Vagina (tissue), 2 donors: ENCODE measurements at places on chromosomes 4 and X.
A peak's percentile ranks its signal among the peaks of the same experiment; 100 is the strongest.

- no peak for DNase-seq
Measured at GRCh38 chr4:53974561-53974960, 89.8 kb downstream of the CHIC2 start.

DNA sequence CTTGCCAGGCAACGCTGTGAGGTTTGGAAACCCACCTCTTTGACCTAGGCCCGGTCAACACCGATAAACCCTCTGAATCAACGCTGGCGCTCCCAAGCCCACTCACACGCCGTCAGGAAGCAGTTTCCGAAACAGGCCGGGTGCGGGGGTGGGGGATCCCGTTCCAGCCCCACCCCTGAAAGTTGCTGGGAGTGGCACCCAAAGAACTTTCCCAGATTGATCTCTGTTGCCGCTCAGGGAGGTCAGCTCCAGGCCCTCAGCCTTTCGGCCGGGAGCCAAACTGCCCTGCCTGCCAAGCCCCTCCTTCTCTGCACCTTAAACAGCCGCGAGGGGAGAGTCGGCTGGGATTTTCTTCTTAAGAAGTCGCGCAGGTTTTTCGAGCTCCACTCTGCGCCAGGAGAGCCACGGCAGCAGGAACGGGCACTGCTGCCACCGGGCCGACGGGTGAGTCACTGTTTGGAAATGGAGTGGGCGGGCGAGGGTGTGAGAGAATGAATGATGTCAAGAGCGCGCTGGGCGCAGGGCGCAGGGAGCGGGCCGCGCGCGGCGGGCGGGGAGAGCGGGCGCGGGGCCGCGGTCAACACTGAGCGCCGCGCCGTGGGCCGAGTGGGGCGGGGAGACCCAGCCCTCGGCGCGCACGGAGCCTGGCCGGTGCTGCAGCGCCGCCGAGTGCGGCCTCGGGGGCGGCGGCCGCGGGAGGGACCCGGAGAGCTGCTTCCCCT lies at the start of gene SGMS2:
Gene SGMS2 (plus strand): TSS at position 583 of the 722 bp plus-strand sequence. CDS start 70,622 bp downstream, outside the sequence.
- peak; percentile 92 for DNase-seq

DNA sequence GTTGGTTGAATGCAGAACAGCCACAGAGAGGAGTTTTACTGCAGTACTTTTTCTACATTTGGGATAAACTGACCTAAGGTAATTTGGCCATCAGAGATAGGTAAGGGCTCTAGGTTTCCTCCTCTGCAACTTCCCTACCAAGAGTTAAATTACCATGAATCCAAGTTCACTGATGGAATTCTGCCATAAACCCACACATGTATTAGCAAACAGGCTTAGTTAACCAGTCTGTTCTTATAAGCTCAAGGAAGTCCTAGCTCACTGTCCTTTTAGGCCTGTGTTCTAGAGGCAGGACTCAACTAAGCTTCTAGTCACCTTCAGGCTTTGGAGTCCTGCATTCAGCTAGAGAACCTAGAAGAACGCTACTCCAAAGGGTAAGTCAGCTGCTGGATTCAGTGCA lies 4.0 kb downstream of the FAM114A1 start:
- no peak for DNase-seq

- no peak for DNase-seq
Measured at GRCh38 chr4:89193843-89194242, 82.5 kb downstream of the TIGD2 start.

DNA sequence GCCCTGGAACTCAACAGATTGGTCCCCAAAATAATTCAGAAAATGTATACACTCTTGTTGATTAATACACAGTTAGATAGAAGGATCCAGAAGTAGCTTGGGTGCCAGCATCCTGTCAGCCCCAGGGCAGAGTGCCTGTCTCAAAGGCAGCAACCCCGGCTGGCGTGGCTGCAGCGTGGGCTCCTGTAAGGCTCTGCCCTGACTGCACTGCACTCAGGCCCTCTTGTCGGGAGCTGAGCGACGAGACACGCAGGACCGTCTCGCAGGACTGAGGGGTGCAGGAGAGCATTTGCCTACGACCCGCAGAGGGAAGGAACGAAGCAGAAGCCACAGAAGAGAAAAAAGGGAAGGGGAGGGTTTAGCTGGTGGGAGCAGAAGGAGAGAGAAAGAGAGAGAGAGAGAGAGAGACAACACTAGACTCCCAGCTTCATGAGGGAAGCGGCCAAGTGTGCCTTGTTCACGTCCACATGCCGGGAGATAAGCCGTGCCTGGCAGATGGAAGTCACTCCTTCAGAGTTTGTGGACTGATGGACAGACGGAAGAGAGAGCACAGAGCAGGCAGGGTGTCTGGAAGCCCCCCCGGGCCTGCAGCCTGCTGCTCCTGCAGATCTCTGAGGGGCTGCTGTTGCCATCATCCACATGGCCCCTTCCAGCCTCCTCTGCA lies 38.7 kb upstream of the HELT start:
- DNase-seq = no peak

DNA sequence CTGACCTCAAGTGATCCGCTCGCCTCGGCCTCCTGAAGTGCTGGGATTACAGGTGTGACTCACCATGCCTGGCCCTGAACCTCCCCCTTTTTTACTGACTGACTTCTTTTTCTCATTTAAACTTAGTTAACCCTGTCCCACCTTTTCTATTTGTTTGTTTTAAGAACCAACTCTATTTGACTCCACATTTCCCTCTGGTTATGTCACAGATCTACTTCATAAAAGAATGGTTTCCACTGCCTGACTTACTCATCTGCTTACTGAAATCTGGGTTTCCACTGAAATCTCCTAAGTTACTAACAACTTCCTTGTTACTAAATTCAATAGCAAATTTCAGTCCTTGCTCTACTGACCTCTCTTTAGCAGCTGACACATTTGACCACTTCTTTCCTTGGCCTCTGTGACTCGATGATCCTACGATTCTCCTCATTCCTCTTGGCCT lies 28.0 kb upstream of the NSUN7 start:
- no peak for DNase-seq

GRCh38 chr4:7632971-7633370 lies 198.2 kb upstream of the PSAPL1 start:
- DNase-seq = no peak

GRCh38 chr4:187732524-187732923 lies 263.0 kb upstream of the ZFP42 start:
- no peak for DNase-seq

DNA sequence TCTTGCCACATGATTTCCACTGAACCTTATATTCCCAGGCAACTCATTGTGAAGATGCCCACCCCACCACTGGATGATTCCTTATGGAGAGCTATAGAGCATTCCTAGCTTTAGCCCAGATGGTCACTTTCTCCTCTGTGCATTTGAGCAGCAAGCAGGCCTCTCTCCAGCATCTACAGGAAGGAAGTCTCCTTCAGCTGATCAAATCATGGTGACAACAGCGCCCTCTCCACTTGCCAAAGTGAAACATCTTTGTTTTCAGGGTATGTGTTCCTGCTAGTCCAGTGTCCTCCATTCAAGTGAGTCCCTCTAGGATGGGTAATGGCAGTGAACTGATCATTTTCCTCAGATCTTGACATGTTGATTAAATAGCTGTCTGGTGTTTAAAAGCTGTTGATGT lies 10.9 kb upstream of the SYTL5 start:
- no peak for DNase-seq

DNA sequence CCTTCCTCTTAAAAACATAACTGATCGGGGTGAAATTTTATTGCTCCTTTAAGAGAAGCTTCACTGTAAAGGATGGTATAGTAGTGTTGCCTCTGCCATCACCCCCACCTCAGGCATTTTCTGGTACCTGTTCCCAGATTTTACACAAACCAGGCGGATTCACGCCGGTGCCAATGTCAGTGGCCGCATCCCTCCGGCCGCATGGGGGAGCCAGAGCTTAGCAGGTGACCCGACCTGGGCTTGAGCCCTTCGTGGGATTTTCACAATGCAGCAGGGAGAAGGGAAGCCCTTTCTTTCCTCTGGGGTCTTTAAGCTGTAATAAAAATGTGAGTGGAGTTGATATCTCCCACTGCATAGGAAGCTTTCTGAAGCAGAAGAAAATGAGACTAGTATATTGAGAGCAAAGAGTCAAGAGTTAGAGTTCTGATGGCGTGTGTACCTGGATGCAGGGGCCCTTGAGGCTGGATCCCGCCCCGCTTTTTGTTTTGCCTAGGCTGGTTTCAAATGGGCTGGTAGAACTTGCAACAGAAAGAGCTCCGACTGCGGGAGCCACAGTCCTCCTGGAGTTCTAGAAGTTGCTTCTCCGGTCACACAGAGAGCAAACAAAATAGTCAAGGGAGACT lies 59.4 kb downstream of the POLR2B start:
- DNase-seq = no peak

DNA sequence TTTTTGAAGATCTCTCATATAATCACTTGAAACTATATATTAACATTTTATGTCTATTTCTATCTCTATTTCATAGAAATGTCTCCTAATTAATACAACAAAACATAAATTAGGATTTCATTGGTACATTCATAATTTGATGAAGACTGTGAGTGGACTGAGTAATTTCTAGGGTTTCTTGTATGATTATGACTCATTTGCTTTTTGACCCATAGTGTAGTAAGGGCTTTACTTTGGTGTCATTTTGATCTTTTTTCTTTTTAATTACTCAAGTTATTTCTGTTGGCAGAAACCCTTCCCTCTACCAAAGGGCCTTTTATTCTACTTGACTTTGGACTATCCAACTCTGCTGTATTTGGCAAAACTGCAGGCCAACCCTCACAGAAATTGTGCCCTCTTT lies 207.9 kb upstream of the MAGEB16 start:
- no peak for DNase-seq

GRCh38 chr4:120293341-120293740 lies 226.7 kb upstream of the MAD2L1 start:
- DNase-seq = no peak

DNA sequence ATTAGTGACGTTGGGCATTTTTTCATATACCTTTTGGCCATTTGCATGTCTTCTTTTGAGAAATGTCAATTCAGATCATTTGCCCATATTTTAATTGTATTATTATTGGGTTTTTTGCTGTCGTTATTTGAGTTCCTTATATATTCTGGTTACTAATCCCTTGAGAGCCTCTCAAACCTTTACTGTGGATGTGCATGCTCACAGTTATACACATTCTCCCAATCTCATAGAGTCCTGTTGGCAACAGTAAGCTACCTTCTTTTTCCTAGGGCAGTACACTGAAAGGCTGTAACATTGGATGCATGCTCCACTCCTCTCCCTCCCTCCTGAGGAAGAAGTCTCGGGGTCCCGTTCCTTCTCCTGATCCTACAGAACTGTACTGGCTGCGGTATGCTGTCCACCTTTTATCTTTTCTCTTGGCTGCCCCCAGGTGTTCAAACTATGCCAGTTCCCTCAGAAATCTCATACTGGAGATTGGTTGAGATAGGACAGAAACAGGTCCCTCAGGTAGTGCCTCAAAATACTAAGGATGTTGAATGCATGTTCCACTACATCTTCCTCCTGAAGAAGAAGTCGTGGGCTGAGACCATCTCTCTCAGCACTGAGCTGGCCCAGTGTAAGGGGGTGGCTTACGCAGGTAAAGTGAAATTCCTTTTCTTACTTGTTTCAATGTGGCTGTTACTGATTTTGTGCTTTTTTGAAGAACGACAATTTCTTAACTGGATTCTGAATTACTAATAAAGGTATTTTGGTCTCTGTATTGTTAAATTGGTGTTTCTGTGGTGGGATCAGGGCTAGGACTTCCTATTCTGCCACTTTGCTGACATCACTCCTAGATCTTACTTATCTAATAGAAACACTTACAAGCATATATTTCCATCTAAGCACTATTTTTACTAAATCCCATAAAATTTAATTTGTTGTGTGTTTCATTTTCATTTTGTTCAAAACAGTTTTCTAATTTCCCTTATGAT lies 145.4 kb upstream of the HUWE1 start:
- DNase-seq = no peak

DNA sequence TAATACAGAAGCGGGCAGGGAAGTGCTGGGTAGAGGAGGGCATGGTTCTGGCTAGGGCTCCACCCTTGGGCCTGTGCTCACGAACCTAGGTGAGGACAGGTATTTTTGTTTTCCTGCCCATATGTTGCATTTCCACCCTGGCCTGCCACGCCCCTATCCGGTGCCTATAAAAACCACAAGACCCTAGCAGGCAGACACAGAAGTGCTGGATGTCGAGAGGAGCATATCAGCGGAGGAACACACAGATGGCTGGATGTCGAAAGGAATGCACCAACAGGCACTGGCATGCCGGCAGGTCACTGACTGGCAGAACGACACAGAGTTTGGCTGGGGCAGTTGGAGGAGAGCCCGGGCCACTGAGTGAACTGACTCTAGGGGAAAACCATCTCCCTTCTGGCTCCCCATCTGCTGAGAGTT lies 316.6 kb upstream of the BOD1L1 start:
- DNase-seq = no peak

- DNase-seq = no peak
Measured at GRCh38 chr4:179415037-179415846, 1973.0 kb upstream of the AGA start.

DNA sequence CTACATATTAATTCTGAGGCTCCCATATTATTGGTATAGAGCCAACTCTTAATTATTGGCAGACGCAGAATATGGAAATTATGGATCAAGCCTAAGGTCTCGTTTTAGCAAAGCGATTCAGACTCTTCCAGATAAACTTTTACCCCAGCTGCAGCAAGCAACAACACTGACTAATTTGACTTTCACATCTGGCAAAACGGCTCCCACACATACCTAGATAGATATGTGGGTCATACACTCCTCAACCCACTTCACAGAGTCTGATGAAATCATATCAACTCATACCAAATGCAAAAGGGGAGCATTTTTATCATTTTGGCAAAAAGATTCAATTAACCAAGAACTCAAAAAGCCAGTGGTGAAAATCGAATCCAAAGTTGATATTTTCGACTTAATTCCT lies 36.3 kb upstream of the KDR start:
- DNase-seq = no peak

GRCh38 chrX:119673336-119673735 lies 19.6 kb downstream of the SEPTIN6 start:
- no peak for DNase-seq
